ENCODE measurements at places on chromosomes 11 and 22. TPM values are rescaled to one million over a fixed set of nuclear protein-coding genes. Genes with fewer than 3 reads are reported as not detected.

Gene HORMAD2
- total RNA-seq: not detected

Gene SEPTIN3
- total RNA-seq: not detected

Gene ENTHD1
- total RNA-seq: not detected

Gene CLDN5
- total RNA-seq: 0.14 TPM

Gene MPPED2
- not detected for total RNA-seq

Gene LDHAL6A
- total RNA-seq: not detected

Gene MMP10
- total RNA-seq: 2.8 TPM

Gene TRIM6
- total RNA-seq: 4.7 TPM

Gene EFCAB6
- total RNA-seq: 0.21 TPM

Gene NCF4
- total RNA-seq: not detected

Gene GGT5
- 1.9 TPM for total RNA-seq

Gene PRG3
- total RNA-seq: not detected

Gene KDM4E
- not detected for total RNA-seq

Gene KRTAP5-7
- not detected for total RNA-seq

Gene P2RX6
- 0.21 TPM for total RNA-seq

Gene BARX2
- 30.1 TPM for total RNA-seq

Gene KCTD17
- total RNA-seq: 20.5 TPM

Gene EHF
- 160 TPM for total RNA-seq

Gene PRRG4
- 25.5 TPM for total RNA-seq

Gene CABP4
- total RNA-seq: not detected

Gene FGF4
- total RNA-seq: not detected

Gene ISX
- total RNA-seq: not detected

Gene C1QTNF4
- total RNA-seq: 0.92 TPM

Gene LMF2
- 55.9 TPM for total RNA-seq

Gene TNNT3
- 0.98 TPM for total RNA-seq

Gene CDON
- 1.6 TPM for total RNA-seq

Gene GGTLC2
- total RNA-seq: not detected

Gene OVCH2
- 0.28 TPM for total RNA-seq

Gene NELL1
- total RNA-seq: not detected

Gene CYTH4
- total RNA-seq: 0.21 TPM

Gene MIOX
- not detected for total RNA-seq

Gene ASPHD2
- 5.4 TPM for total RNA-seq

Gene GP1BB
- 15.0 TPM for total RNA-seq

Gene CD6
- total RNA-seq: 0.19 TPM

Gene CCS
- 22.4 TPM for total RNA-seq

Gene TRIM3
- total RNA-seq: 9.6 TPM

Gene LRRC74B
- not detected for total RNA-seq

Gene TUG1
- 36.5 TPM for total RNA-seq

Gene TSPAN32
- total RNA-seq: not detected

Gene C11orf21
- not detected for total RNA-seq

Gene HSPA8
- 1,264 TPM for total RNA-seq

Gene OR52A1
- total RNA-seq: not detected

Gene UPK3A
- not detected for total RNA-seq

Gene MOGAT2
- not detected for total RNA-seq
